SK-N-SH (cell line): ENCODE measurements at places on chromosomes 5 and 9.

DNA sequence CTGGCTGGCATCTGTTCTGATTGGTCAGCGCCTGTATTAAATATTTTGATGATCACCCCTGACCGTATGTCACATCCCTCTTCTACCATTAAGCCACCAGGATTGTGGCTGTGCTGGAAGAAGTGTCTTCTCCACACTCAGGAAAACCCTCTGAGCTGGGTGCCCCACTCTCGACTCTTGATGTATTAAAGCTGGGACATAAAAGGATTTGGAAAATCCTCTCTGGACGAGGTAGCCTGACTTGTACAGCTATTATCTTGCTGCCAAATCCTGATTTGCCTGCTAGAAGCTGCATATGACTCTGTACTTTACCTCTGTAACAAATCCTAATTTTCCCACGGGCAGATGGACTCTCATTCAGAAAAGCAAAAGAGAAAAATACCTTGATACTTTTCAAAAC, 161.0 kb downstream of the SLC28A3 start:
- no peak for DNase-seq

GRCh38 chr5:143393524-143393923, 10.0 kb downstream of the NR3C1 start:
- no peak for DNase-seq

DNA sequence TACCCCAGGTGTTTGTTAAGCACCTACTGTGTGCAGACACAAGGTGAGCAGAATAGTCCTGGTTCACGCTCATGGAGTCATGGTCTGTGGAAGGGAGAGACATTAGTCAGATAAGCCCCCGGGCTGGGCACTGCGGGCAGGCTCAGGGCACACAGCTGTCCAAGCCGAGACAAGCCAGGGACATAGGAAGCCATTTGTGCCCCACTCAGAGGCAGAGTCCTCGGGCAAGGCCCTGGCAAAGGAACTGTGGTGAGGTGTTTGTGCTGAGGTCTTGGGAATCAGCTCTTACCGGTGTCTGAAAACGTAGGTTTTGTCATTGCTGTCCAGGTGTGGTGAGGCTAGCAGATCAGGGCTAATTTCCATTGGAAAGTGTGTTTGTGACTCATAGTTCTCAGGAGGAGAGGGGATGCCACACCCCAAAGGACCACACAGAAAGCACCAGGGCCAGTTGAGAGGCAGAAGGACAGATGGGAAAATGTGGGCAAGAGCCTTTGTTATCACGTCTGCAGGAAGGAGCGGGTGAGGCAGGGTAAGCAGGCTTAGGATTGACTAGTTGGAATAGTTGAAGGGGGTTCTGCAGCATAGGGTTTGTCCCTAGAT, 46.1 kb upstream of the NEURL1B start:
- no peak for DNase-seq

DNA sequence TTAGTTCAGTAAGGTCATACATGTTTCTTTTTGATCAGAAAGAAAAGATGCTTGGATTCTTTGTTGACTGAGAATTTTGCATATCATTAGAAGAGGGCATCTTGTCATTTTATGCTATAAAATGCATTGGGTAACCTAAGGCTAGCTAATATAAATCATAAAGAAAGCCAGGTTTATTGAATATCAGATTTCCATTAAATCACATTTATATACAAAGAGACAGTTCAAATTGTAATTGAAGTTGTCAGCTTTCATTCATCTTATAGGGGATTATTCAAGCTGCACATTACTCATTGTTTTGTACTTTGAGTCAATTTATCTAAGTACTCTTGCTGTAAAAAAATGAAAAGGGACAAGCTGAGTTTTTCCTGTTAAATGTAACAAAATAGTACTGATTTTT, 259.1 kb upstream of the CDH12 start:
- no peak for DNase-seq
